ENCODE measurements at places on chromosomes 7 and 10. TPM values are rescaled to one million over a fixed set of nuclear protein-coding genes. Genes with fewer than 3 reads are reported as not detected.

DNA sequence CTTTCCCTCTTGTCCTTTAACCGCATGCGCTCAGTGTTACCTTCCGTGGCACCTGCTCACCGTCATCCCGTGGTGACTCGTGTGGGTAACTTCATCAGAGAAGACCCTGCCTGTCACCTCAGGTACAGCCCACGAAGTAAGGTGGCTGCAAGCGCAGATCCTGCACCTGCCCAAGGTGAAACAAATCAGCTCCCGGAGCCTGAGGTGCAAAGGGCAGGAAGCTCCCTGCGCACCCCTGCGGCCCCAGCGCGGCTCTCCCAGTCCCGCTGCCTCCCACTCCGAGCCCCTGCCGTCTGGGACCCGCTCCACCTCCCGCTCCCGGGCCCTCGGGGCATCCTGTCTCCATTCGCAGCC, 110.9 kb upstream of the LANCL2 start:
- no peak for DNase-seq

GRCh38 chr7:56062382-56062781, 1.7 kb upstream of the SUMF2 start:
- no peak for DNase-seq

The MAD1L1 gene
- total RNA-seq, result 19.1 TPM

The GFRA1 gene
- total RNA-seq, result 6.7 TPM

The TMEM26 gene
- total RNA-seq, result 0.67 TPM

The MEOX2 gene
- total RNA-seq, result 11.2 TPM

All from left ventricle myocardium superior (tissue), 1 donor.